ENCODE measurements at places on chromosomes 12 and 14.

DNA sequence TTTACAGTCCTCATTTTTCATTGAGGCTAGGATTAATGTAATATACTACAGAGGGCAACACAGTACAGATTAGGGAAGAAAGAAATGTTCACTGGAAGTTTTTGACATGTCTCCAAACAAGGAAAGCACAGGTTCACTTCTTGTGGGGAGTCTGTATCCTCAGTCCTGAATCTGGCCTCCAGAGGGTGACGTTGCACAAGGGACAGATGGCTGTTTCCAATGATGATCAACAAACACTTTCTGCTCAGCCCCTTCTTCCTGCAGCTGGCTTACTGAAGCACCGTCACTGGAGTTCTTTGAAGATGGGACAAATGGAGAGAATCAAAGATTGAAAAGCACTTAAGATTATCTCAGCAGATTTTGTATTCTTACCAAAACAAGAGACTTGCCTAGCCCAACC lies 123.3 kb upstream of the OR4E1 start:
- DNase-seq, result no peak

GRCh38 chr14:104794099-104794498 lies 1.4 kb downstream of the AKT1 start:
- no peak for DNase-seq

DNA sequence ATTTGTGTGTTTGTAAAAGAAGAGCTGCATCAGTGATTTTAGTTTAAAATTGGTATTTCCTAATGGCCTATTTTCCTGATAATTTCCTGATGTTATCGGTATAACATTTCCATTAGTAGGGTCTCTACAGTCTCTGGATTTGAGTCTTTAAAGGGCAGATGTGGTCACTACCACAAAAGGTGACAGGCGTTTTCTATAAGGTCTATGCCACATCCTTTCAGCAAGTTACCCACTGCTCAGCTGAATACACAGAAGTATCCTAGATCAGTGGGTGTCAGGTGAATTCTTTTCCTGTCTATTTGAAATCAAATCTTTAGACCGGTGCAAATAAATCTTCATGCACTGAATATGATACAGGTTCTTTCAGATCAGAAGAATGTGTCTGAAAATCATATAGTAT lies 90.2 kb downstream of the LIN7A start:
- DNase-seq, result no peak

- DNase-seq, result no peak
These were observed 105.3 kb upstream of the TBX3 start for GRCh38 chr12:114789276-114789675.

DNA sequence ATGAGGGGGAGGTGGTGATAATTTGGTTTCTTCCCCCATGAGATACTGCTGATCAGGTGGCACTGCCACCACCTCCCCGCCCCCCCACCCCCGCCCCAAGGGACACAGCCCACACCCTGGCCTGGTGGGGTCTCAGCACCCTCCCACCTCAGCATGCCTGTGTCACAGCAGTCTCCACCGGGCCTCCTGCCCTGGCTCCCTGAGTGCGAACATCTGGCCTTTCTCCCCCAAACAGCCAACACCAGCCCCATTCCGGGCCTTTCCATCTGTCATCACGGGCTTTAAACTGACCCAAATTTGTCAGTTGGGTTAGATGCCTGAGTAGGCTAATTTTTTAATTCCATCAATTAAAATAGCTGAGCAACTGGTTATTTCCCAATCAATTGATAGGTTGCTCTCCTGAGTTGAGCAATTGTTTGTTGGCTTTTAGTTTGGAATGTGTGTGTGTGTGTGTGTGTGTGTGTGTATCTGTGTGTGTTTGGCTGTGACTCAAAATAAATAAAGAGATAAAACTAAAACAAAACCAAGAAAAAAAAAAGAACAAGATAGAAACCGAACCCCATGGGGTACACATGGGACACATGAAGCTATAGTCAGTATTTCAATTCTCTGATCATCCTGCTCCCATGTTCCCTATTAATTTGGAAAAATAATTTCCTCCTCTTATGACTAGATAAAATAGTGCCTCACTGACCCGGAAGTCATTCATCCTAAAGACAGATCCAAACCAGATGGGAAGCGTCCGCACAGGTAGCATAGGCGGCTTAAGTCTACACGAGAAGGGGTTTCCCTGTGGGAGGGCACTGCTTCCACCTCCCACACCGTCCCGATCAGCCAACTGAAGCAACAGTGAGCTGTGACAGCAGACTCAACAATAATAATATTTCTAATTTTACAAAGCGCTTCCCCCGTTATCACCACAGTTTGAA lies 7.4 kb downstream of the SERPINA12 start:
- no peak for DNase-seq

- DNase-seq, result no peak
These were observed 65.1 kb upstream of the KTN1 start for GRCh38 chr14:55514819-55515490.

DNA sequence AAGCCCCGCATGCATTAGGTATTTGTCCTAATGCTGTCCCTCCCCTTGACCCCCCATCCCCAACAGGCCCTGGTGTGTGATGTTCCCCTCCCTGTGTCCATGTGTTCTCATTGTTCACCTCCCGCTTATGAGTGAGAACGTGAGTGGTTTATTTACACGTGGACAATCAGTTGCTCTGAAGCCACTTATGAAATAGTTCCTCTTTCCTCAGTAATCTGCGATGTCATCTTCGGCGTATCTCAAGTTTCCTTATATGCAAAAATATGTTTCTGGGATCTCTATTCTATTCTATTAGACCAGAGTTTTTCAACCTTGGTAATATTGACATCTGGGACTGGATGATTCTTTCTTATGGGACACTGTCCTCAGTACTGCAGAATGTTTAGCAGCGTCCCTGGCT lies 56.0 kb upstream of the DCD start:
- DNase-seq, result no peak

GRCh38 chr14:54278087-54278486 lies 118.7 kb upstream of the CDKN3 start:
- DNase-seq, result no peak

DNA sequence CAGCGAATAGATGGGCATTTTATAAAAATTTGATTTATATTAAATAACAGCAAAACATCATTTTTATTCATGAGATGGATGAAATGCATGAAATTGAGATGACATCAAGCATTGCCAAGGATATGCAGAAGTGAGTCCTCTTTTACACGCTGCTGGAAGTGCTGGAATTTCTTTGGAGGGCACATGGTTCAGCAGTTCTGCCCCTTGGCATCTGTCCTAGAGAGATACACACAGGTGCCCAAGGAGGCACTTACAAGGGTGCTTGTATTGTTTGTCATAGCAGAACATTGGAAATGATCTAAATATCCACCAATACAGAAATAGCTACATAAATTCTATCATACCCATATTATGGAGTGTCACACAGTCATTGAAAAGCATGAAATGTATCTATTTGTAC lies 441.1 kb upstream of the TMPO start:
- DNase-seq, result no peak

DNA sequence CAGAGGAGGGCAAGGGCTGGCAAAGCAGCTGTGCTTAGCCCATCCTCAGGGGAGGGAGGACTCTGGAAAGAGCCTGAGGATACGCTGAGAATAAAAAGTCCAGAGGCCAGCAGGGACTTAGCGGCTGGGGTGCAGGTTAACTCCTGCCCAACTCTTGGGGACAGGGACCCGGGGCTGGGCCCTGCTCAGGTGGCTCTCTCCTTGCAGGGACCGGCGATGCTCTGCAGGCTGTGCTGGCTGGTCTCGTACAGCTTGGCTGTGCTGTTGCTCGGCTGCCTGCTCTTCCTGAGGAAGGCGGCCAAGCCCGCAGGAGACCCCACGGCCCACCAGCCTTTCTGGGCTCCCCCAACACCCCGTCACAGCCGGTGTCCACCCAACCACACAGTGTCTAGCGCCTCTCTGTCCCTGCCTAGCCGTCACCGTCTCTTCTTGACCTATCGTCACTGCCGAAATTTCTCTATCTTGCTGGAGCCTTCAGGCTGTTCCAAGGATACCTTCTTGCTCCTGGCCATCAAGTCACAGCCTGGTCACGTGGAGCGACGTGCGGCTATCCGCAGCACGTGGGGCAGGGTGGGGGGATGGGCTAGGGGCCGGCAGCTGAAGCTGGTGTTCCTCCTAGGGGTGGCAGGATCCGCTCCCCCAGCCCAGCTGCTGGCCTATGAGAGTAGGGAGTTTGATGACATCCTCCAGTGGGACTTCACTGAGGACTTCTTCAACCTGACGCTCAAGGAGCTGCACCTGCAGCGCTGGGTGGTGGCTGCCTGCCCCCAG lies 2.8 kb downstream of the B3GNT4 start:
- DNase-seq, result no peak

- no peak for DNase-seq
These were observed 64.3 kb downstream of the COCH start for GRCh38 chr14:30938617-30939016.

DNA sequence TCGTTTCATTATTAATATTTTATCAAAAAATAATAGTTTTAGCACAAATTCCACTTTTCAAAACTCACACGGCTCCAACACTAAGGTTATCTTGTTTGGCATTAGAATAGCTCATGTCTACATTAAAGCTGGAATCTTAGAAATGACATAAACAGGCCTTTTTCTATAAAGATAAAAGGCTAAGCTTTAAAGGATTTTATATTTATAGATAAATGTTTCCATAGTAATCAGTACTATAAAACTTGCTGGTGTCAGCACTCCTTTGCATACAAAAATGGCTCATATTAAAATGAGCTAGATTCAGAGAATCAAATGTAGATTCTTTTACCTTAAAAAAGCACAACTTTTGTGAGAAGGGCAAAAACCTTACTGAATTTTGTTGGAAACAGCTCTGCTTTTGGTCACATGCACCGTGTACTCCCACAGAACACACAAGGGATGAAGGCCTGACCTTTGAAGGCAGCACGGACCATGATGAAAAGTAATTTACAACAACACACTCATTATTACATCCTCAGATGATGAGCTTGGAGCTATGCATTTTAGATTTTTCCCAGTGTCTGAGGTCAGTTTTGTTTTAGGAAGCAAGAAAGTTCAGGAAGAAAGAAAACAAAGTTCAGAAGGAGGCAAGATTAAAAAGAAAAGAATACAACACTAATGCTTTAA lies 202.8 kb downstream of the BCAT1 start:
- DNase-seq, result no peak

DNA sequence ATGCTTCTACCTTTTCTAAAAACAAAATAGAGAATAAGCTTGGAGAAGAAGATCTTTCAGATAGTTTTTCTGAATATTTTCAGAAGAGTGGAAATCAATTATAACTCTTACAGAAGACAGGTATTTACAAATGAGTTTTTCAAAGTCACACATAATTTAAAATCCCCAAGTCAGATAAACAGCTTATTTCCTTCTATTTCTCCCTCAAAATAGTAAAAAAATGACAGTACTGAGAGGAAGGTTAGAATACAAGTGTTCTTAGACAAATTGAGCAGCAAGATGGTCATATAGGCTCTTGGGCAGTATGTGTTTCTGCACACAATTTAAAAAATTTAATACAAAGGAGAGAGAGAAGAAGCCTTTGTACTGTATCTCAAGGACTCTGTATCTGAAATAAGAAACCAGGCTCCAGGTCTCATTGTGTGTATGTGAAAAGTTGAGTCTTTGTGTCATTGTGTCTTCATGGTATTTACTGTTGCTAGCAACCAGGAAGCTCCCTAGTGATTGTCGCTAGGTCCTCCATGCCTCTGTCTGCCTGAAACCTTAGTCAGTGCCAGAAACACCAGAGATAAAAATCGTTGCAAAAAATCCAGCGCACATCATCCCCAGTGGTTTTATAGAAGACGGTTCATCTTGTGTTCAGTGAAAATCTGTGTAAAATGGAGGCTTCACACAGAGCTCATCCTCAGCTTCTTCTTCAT lies 12.9 kb upstream of the TUBA1A start:
- no peak for DNase-seq

GRCh38 chr12:2479851-2480535 lies 314.8 kb upstream of the FKBP4 start:
- DNase-seq, result no peak

DNA sequence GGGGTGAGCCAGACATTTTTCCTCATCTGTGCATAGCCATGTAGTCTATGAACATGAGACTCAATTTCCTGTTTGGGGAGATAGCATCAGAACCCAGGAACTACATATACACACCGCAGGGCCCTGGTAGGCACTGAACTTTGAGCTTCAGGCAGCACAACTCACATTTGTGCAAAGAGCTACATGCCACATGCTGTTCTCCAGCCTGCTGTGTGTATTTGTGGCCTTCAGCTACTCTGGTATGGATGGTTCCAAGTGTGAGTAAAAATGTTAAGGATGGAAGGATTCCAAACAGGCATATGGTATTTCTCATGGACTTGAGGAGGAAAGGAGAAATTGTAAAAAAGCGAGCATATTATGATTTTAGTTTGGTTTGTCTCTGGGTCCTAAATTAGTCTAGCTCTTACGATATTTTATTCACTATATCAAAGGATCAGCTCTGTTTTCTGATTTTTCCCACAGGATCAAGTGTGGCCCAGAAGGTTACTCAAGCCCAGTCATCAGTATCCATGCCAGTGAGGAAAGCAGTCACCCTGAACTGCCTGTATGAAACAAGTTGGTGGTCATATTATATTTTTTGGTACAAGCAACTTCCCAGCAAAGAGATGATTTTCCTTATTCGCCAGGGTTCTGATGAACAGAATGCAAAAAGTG lies 422.4 kb upstream of the OR4E1 start:
- no peak for DNase-seq

- DNase-seq, result no peak
These were observed 16.2 kb downstream of the ESRRB start for GRCh38 chr14:76391981-76392690.

- DNase-seq, result no peak
These were observed 24.3 kb downstream of the PPM1H start for GRCh38 chr12:62910549-62911169.

DNA sequence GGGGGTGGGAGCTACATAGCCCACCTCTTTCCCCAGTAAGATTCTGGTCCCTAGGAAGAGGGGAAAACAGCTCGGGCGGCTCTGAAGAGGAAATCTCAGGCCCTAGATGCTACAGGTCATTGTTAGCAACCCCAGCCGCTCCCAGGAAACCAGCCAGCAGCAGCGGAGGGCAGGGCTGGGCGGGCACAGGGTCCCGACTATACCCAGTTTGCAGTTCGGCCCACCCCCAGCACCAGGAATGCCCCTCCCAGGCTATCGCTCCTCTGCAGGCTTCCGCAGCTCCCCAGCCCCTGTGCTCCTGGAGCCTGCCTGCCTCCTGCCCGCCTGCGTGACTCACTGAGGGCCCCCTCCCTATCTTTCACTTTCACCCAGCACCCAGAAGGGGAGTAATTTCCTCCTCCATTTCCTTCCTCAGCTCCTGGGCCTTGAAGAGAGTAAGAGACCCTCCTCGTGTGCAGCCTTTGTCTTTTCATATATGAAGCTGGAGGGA lies 27.2 kb upstream of the PNMA1 start:
- peak; percentile 68 for DNase-seq

DNA sequence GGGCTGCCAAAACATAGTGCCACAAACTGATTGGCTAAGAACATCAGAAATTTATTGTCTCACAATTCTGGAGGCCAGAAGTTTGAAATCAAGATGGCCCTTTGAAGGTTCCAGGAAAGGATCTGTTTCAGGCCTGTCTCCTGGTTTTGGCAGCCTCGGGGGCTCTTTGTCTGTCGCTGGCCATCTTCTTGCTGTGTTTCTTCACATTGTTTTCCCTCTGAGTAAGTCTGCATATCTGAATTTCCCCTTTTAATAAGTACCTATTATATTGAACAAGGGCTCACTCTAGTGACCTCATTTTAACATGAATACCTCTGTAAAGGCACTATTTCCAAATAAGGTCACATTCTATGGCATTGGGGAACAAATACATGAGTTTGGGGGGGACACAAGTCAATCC lies 467.1 kb upstream of the MGAT4C start:
- DNase-seq, result no peak

GRCh38 chr12:116937640-116938039 lies 26.9 kb downstream of the FBXW8 start:
- DNase-seq, result no peak

GRCh38 chr14:29215853-29216252 lies 449.3 kb downstream of the FOXG1 start:
- no peak for DNase-seq

All from naive B cell (primary cell).